Calu3 (cell line): ENCODE measurements at places on chromosomes 12 and 14.
A peak's percentile ranks its signal among the peaks of the same experiment; 100 is the strongest.

GRCh38 chr14:66238969-66239368 lies 247.2 kb upstream of the CCDC196 start:
- DNase-seq = no peak

- no peak for DNase-seq
Measured at GRCh38 chr12:124131659-124132058, 158.6 kb downstream of the ZNF664 start.

DNA sequence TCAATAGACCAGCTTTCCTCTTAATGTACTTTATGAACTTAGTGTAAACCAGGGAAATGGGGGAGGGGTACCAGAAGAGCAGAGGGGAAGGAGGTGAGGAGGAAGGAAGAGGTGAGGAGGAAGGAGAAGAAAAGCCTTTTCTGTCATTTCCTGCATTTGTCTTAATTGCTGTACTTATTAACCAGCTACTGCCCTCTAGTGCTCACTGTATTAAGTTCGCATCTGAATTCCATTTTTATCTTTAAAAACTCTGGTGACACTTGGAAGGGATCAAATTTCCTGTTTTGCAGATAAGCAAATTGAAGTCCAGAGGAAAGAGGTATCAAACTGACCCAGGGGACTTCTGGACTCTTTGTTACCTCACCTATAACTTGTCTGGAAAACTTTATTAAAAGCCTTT lies 22.2 kb downstream of the MANSC1 start:
- peak; percentile 22 for DNase-seq

GRCh38 chr14:47040550-47040949 lies 389.0 kb upstream of the RPL10L start:
- peak; percentile 2 for DNase-seq

DNA sequence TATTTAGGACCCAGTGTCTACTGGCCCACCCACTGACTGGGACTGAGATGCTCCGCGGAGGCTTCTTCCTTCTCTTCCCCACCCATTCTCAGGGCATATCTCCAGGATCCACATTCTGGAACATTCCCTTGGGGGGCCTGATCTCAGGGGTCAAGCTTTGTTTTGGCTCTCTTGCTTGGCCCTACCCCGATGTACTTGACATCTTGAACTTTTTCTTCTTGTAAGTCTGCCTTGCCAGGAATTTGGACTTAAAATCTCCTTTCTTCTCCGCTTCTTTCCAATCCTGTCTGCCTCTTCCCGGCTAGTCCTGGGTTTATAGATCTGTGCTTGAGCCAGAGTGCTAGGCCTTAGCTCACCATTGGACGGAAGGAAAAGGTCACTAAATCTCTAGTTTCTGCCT lies 22.1 kb downstream of the DACT1 start:
- no peak for DNase-seq

DNA sequence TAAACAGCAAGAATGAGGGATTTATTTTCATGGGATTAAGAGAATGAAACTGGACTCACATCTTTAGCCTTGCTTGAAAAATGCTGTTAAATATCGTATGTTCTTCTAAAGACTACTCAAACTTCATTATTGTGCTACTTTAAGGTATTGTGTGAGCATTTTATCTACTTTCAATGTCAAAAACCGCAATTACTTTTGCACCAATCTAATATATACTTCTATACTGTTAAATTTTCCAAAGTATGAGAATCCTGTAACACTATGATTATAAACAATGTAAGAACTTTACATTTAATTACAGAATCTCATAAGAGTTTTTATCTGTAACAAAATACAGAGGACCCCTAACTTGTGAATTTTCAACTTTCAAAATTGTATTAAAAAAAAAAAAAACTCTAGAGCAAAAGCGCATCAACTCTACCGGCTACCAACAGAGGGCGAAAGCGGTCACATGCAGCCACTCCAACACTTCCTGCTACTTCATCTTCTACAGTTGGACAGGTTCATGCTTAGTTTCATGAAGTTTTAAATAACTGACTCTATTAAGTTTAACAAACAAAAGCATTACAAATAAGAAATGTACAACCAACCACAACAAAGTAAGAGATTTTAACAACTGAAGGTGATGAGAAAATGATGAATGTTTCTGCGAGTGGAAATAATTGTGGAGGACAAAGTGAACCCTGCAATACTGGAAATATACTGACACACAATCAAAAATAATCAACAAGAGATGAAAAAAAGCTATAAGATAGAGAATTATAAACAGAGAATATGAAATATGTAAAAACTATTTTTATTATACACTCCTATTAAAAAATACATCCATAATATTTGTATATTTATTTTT lies 210.9 kb downstream of the MED13L start:
- peak; percentile 52 for DNase-seq

DNA sequence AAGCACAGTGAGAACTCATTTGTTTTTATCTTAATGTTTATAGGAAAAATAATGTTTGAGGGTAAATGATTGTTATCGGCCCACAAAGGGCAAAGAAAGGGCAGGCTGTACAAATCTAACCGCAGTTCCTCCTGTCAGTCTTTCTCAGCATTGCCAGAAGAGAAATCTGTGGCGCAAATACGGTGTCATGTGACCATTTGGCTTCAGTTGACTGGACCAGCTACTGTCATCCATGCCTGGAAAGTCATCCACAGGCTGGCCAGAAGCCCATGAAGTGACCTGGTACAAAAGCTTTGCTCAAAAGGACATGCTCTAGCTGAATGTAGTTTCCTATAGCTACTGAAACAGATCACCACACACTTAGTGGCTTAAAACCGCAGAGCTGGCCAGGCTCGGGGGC lies 43.6 kb downstream of the HCAR2 start:
- no peak for DNase-seq

GRCh38 chr14:80315681-80316080 lies 104.4 kb upstream of the DIO2 start:
- DNase-seq = no peak

DNA sequence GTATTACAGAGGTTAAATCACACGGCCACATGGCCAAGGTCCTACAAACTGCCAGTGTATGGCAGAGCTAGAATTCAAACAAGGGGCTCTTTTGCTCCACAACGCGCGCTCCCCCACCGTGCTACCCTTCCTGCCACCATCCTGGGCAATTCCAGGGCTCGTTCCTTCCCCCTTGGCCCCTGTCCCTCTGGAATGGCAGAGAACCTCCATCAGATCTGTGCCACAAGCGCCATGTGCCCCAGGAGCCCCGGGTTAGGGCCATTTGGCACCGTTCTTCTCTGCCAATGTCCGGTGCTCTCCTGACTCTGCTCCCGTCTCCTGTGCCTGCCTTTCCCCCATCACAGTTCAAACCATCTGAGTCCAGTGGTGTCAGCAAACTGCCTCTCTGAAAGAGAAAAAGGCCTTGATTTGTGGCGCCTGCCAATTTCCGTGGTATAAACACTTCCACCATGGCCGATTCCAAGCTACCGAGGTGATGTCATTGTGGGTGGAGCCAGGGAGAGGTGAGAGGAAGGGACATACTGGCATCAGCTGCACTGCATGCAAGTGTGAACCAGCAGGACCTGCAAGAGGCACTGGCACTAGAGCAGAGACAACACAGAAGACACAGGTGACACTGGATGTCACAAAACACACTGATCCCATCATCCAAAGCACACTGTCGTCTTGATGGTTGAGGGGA lies 163.1 kb downstream of the CALM1 start:
- no peak for DNase-seq

GRCh38 chr14:58747181-58747580 lies 109.4 kb downstream of the DACT1 start:
- no peak for DNase-seq

- no peak for DNase-seq
Measured at GRCh38 chr14:37325332-37325731, 127.6 kb downstream of the MIPOL1 start.

DNA sequence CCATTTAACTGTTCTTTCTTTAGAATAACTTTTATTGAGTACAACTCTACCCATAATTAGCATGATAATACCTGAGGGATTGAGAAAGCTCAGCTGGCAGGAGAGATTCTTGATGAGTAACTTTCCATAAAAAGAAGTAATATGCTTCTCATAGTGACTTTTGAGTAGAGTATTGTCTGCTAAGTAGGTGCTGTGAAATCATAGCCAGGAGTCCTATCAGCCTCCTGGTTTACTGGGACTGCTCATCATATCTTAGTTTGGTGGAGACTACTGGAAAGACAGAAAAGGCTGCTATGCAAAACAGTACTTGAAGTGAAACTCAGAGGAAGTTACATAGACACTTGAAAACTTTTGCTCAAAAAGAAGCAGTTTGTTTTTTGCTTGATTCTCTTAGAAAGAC lies 113.3 kb upstream of the ATP2B1 start:
- no peak for DNase-seq

- DNase-seq = no peak
Measured at GRCh38 chr12:131090274-131091210, 136.8 kb downstream of the ADGRD1 start.
